ENCODE measurements at places on chromosomes 7 and 10.
A peak's percentile ranks its signal among the peaks of the same experiment; 100 is the strongest.

GRCh38 chr7:149286811-149287400 is 24.9 kb downstream of the ZNF783 start:
- peak; percentile 13 for DNase-seq

GRCh38 chr10:27481486-27481885 is 22.6 kb upstream of the RAB18 start:
- DNase-seq = no peak

DNA sequence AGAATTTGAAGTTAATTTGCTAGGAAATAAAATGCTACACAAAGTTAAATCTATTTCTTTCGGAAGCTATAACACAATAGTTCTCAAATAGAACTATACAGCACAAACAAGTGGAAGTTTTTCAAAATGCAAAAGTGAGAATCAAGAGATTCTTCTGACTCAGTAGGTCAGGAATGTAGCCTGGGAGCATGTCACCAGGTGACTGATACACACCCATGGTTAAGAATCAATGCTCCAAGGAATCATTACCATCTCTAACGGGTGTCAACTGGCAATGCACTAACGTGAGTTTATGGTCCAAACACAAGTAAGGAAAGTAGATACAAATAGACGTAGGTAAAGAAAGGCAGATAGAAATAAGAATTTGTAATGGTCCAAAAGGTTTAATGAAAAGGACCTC is 170.5 kb downstream of the SRPK2 start:
- DNase-seq = no peak

DNA sequence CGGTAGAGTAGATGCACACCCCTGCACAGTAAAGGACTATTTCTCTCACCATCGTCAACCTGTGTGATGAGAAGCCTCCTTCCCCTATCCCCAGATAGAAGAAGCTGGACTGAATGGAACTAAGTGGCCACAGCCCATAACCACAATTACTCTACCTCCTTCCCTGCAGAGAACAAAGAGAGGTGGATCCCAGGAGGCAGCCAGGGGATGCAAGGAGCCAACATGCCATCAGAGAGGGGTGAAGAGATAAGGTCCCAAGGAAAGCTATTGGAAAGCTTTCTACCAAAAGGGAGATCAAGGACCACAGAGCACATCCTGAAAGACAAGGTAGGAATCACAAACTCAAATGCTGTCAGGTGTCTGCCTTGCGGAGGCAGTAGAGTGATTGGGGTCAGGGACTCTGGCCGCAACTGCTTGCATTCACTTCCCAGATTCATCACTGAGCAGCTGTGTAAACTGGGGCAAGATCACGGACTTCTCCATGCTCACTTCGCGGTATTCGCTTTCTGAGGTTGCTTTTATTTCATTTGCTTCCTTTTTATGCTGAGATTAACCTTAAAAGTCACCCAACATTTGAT is 81.6 kb upstream of the MYO3A start:
- no peak for DNase-seq

GRCh38 chr7:141147482-141147881 is 73.6 kb downstream of the TMEM178B start:
- DNase-seq = no peak

GRCh38 chr7:101558742-101559325 is 70.3 kb downstream of the MYL10 start:
- DNase-seq = no peak

GRCh38 chr10:100879741-100880360 is 32.9 kb upstream of the SLF2 start:
- no peak for DNase-seq

DNA sequence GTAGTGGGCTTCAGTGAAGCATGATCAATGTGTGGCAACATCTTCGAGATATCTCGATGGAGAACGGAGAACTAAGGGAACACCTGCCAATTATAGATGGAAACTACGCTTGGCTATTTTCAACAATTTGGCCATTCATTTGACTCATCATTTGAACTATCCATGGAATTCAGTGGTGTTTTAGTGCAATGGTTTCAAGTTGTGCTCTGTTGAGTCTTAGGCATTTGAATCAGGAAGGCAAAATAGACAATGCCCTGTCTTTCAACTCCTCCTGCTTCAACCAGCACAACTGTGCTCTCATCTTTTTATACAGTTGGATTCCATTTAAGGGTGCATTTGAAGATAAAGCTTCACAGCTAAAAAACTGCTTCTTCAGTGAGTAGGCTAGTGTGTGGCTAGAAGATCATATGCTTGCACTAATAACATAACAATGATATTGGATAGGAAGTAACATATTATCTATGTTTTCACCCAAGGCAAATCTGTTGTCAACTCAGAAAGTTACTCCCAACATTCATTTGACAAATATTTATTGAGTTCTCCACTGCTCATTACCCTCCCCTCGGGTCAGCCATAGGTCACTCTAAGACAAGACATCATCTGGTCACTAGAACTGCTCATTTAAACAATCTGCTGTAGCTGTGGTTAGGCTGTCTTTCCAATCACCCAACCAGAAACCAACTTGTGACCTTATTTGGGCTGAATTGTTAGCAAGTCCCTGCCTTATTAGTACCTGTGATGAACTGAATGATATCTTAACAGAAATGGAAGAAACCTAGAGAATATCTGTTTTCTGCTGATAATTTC is 314.1 kb upstream of the SP4 start:
- DNase-seq = no peak

GRCh38 chr7:152329469-152329868 is 106.3 kb downstream of the KMT2C start:
- DNase-seq = no peak

GRCh38 chr10:126124046-126124445 is 227.7 kb downstream of the FANK1 start:
- DNase-seq = no peak

- no peak for DNase-seq
Observed at GRCh38 chr7:30559611-30560010, 35.1 kb upstream of the GARS1 start.

DNA sequence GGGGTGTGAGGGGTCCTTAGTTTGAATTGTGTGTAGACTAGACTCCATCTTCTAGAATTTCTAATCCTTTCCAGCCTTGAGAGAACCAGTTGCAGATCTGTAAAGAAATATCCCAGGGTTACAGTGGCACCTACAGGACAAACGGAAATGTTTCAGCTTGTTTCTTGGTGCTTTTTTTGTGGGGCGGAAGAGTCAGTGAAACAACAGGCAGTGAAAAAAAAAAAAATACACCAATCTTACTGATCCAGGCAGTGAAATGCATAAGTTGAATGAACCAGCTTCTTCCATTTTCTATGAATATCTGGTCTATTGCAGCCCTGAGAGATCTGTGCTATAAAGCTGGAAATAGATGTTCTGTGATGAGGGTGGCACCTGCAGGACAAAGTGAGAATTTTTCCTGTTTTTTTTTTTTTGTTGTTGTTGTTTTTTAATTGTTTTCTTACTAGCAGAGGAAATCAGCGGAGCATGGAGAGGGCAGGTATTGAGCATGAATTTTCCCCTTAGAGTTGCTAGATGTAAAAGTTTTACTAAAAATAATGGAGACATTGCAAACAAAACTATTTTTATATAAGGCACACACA is 81.9 kb upstream of the DYNC1I1 start:
- DNase-seq = peak; percentile 5

DNA sequence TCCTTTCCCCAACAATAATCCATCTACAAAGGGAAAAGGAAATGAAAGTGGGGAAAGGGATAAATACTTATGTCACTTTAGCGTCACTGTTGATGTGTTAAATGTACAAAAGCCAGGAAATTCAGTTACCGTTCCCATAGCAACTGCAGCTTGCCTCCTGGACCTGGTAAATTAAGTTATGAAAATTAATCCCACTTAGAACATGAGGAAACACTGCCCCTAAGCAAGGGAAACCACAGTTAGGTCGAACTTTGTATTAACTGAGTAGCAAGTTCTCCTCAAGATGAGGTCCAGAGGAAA is 338.2 kb upstream of the AOAH start:
- no peak for DNase-seq

DNA sequence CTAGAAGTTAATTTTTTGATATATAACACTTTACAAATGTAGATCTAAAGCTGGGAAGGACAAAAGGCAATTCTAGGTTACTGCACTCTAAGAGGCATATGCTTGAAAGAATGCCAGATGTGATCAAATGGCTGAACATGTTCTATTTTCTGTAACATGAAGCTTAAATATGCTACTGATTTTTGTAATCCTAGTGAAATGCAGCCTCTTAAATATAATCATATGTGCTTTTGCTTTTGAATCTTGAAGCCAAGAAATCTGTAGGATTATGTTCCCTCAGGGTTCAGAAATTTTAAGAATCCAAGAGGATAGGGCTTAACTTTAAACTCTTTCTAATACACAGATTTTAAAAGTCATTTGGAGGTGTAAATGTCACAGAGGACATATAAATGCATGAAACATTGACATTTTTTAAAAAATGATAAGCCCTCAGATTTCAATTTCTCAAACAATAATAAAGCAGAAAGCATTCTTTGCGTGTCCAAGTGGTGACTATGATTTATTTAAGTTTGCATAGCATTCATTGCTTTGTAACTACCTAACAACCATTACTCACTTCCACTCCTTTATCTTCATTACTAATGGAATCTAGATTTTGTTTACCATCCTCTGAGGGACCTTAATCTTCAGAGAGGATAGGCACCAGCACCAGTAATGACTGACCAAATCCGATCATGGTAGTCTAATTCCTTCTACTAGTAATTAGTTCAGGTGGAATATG is 170.4 kb downstream of the MAGI2 start:
- no peak for DNase-seq

DNA sequence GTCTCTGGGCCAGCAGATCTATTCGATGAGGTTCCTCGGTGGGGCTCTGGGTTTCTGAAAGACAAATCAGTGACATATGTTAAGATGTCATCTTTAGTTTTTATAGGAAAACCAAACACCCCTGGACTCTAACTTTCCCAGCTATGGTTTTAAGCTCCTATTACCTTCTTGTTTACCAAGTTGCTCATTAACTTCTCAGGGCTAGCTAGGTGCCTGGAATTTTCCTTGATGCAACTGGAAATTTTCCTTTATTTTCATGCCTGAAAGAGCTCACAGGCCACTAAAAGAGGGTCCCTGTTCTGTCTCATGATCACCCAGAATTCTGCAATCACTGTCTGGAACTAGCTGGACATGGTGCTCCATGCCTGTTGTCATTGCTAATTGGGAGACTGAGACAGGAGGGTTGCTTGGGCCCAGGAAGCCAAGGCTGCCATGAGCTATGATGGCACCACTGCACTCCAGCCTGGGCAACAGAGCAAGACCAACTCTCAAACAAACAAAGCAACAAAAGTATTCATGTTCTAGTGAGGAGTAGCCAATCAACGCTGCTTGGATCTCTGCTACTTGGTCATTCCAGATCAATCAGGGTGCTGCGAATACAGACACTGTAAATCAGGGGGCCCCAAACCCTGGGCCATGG is 1173.5 kb upstream of the AUTS2 start:
- no peak for DNase-seq

- DNase-seq = no peak
Observed at GRCh38 chr7:152596824-152597223, 79.1 kb downstream of the XRCC2 start.

GRCh38 chr10:112532189-112532588 is 85.2 kb downstream of the VTI1A start:
- DNase-seq = peak; percentile 28

GRCh38 chr7:455110-455928 is 64.3 kb downstream of the PDGFA start:
- DNase-seq = no peak

GRCh38 chr7:49775065-49775948 is 1.9 kb downstream of the VWC2 start:
- DNase-seq = no peak

DNA sequence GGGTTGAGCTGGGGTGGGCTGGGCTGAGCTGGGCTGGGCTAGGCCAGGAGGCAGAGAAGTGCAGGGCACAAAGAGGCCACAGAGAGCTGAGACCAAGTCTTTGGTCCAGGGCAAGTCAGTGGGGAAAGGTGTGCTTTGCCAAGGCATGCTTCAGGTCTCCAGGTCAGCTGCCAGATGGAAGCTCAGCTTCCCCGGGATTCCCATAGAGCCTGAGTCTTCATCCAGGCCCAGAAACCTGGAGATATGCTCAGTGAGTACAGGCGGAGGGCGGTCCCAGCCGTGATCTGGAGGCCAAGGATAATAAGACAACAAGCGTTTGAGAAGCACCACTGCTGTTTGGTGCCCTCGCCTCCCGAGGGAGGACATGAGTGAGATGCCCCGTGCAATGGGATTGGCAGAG is 4.7 kb upstream of the CALN1 start:
- DNase-seq = no peak

- no peak for DNase-seq
Observed at GRCh38 chr7:2583798-2584580, 25.2 kb downstream of the IQCE start.

GRCh38 chr7:29135846-29136245 is 10.5 kb downstream of the CPVL start:
- no peak for DNase-seq

DNA sequence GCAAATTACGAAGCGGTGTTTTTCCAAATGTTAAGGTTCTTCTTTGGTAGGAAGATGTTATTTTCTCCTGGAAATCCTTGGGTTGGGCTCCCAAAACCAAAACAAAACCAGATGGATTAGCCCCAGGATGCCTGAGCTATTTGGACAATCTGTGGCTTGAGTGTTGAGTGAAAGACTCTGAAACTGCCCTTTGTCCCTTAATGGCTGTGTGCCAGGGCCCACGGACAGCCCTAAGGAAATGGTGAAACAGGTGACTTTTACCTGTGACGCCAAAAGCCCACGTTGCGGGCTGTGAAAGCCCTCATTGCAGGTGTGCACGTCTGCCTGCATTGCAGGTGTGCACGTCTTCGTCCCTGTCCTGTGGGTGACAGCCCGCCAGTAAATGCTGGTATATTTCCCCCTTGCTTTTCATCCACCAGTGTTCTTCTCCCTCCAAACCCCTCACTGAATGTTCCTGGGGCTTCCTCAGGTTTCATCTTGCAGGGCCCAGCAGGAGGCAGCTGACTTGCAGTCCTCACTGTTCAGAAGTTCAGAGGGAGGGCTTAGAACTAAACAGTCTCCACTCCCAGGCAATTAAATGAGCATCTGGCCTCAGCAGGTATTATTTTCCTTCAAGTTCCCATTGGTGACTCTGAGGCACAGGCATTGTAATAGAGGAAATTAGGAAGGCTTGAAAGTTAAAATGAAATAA is 10.7 kb downstream of the PFKP start:
- DNase-seq = no peak

GRCh38 chr10:73819081-73819480 is 7.7 kb upstream of the NDST2 start:
- DNase-seq = no peak

- DNase-seq = no peak
Observed at GRCh38 chr7:47572939-47573757, 8.8 kb downstream of the TNS3 start.

GRCh38 chr10:100479037-100479436 is 16.2 kb downstream of the WNT8B start:
- no peak for DNase-seq
